ENCODE measurements at places on chromosomes 3 and 15. TPM values are rescaled to one million over a fixed set of nuclear protein-coding genes. Genes with fewer than 3 reads are reported as not detected.

Gene RAP2B
- 6.1 TPM for polyA plus RNA-seq

Gene CHD2
- polyA plus RNA-seq, result 44.9 TPM

Gene NR2F2
- 161 TPM for polyA plus RNA-seq

Gene AHSG
- polyA plus RNA-seq, result not detected

Gene CMTM7
- 33.7 TPM for polyA plus RNA-seq

Gene EFL1
- polyA plus RNA-seq, result 10.1 TPM

Gene FSTL1
- polyA plus RNA-seq, result 916 TPM

Gene GPR62
- not detected for polyA plus RNA-seq

Gene NOX5
- 0.07 TPM for polyA plus RNA-seq

Gene SHF
- 3.8 TPM for polyA plus RNA-seq

Gene SLCO2A1
- 1.2 TPM for polyA plus RNA-seq

Gene SGO1
- 3.2 TPM for polyA plus RNA-seq

Gene FANCD2OS
- not detected for polyA plus RNA-seq

Gene ITIH4
- 0.26 TPM for polyA plus RNA-seq

Gene KIF7
- polyA plus RNA-seq, result 11.5 TPM

Gene PLA2G4E
- polyA plus RNA-seq, result not detected

Gene ROPN1B
- polyA plus RNA-seq, result not detected

Gene PEX11A
- polyA plus RNA-seq, result 4.2 TPM

Gene ATP10A
- 16.9 TPM for polyA plus RNA-seq

Gene OSTN
- not detected for polyA plus RNA-seq

Gene TMEM207
- not detected for polyA plus RNA-seq

DNA sequence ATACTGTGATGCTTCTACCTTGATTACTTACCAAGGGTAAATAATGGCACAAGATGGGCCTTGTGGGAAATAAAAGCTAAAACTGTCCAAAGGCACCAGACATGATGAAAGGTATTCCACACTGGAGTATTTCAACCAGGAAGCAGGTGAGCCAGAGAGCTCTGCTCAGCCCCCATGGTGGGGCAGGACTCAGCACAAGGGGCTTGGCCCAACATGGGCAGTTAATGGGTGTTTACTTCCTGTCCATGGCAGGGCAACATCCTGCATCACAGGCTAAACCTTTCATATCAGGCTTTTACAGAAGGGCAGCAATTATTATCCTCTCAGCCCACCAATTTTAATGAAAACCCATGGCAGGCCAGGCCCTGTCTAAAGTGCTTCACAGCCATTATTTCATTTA lies 38.2 kb downstream of the MAGI1 start:
- DNase-seq, result no peak

- DNase-seq, result no peak
Observed at GRCh38 chr3:127748754-127749327, 73.5 kb downstream of the MGLL start.

DNA sequence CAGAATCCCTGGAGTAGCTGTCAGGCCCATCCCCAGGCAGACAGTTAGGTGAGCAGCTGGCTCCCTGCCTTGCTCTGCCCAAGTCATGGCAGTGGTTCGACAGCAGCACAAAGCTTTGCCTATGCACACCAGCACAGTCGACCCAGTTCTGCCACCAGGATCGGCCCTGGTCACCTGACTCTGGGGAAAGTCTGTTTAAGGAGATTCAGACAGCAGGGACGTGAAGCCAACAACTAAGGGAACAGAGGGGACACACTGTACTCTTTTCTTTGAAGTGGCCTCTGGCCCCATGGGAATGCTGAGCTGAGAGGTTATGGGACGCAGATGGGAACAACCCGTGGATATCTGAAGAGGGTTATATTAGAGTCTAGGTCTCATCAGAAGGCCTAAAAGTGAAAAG lies 134.8 kb downstream of the CHDH start:
- DNase-seq, result no peak

GRCh38 chr3:175512700-175513099 lies 653.6 kb downstream of the NAALADL2 start:
- no peak for DNase-seq

GRCh38 chr3:158918008-158918407 lies 116.2 kb downstream of the MFSD1 start:
- DNase-seq, result peak; percentile 29

DNA sequence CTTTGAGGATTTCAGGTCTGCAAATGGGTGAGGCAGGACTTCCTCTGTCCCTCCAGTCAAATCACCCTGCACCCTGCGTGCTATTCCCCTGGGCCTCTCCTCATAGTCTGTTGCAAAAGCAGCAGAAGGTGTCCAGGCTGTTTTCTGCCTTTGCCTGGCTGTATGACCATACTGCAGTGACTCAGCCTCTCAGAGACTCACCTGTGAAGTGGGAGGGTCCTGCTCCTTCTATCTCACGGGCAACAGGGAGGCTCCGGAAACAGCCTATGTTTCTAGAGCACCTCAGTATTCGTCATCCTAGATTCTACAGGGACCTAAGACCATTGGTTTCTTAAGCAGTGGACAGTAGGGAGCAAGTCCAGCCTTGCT lies 216.4 kb downstream of the TLE3 start:
- no peak for DNase-seq

GRCh38 chr15:99137111-99137546 lies 32.2 kb downstream of the SYNM start:
- DNase-seq, result no peak

GRCh38 chr3:160778480-160778879 lies 22.4 kb downstream of the PPM1L start:
- no peak for DNase-seq

DNA sequence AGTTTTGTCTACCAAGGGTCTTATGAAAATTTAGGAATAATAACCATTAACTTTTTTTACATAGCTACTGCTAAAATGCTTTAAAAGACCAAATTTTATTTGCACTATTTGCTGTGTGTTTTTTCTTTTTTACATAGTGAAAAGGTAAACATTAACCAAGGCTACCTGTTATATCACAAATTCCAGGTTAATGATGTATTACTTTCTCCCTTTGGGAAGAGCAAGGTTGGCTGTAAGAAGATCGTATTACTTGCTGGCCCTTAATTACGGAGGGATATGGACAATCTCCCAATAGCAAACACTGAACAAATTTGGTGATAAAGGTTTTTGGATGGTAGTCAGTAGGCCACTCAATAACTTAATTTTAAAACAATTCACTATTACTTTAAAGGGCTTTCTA lies 22.4 kb downstream of the LRRC58 start:
- no peak for DNase-seq

- DNase-seq, result no peak
Observed at GRCh38 chr15:39447881-39448280, 133.0 kb upstream of the THBS1 start.

- DNase-seq, result no peak
Observed at GRCh38 chr3:194375473-194376240, 6.1 kb upstream of the LRRC15 start.

DNA sequence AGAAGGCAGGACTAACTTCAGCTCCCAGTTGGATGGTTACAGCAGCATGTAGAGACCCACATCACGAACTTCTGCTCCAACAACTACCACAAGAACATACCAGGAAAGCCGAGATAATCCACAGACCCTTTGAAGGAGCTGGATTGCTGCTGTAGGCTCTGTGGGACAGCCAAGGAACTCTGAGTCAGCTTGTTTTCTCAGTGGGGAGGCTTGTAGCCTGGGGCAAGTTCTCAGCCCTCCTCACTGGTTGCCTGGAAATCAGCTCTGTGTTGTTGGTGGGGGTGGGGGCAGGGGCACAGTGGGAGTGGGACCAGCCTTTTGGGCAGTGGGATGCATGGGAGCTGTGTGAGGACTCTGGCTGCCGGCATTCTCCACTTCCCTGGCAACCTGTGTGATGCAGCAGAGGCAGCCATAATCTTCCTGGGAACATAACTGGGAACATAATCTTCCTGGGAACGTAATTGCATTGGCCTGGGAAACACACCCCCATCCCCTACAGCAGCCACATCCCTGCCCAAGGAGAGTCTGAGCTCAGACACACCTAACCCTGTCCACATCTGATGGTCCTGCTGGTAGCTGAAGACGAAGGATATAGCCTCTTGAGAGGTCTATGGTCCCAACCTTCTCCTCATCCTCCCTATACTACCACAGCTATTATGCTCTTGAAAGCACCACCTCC lies 153.1 kb downstream of the PEAK1 start:
- peak; percentile 64 for DNase-seq

DNA sequence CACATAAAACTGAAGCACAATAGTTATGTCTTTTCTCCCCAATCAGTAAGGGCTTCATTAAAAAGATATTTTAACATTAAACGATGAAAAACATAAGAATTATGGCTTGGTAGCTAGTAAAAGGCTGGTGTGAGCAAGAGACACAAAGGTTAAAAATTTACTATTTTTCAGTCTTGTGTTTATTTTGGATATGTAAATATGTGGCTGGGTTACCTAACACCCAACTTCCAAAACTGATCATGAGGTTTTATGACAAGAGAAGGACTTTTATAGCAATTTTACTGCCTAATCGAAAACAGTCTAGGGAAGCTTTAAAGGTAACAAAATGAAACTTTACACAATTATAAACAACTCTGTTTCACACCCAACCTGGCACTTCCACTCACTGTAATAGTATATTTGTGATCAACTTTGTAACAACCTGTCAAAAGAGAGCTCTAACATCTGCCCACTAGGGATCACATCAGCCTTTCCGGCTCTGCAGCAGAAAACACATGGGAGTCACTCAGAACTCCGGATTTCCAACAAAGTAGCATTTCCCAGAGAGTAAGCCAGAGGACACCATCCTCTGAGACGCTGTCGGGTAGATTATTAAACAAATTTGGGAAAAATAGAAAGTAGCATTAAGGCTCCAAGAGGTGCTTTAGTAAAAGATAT lies 123.4 kb upstream of the C2CD4B start:
- no peak for DNase-seq

DNA sequence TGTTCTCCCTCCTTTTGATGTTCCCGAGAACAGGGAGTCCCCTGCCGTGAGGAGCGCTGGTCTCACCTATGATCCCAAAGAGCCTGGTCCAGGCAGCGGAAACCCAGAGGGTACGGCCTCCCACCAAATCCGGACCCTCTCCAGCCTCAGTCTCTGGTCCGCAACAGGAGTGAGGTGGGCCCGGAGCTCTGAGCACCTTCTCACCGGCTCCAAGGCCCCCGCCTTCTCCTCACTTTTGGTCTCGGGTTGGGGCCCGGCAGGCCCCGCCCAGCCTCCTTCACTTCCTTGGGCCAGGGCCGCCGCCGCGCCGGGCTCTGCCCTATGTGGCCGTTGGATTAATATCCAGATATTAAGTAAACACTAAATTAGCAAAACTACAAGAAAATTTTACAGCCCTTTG lies 5.7 kb upstream of the SKOR1 start:
- DNase-seq, result no peak

GRCh38 chr3:149900322-149900721 lies 70.4 kb downstream of the PFN2 start:
- no peak for DNase-seq

- no peak for DNase-seq
Observed at GRCh38 chr3:194184265-194184751, 48.4 kb downstream of the HES1 start.

- no peak for DNase-seq
Observed at GRCh38 chr3:192896208-192896607, 21.4 kb downstream of the MB21D2 start.

- DNase-seq, result no peak
Observed at GRCh38 chr3:117282566-117282965, 573.0 kb downstream of the TUSC7 start.

GRCh38 chr15:94298364-94298763 lies 67.0 kb downstream of the MCTP2 start:
- no peak for DNase-seq

DNA sequence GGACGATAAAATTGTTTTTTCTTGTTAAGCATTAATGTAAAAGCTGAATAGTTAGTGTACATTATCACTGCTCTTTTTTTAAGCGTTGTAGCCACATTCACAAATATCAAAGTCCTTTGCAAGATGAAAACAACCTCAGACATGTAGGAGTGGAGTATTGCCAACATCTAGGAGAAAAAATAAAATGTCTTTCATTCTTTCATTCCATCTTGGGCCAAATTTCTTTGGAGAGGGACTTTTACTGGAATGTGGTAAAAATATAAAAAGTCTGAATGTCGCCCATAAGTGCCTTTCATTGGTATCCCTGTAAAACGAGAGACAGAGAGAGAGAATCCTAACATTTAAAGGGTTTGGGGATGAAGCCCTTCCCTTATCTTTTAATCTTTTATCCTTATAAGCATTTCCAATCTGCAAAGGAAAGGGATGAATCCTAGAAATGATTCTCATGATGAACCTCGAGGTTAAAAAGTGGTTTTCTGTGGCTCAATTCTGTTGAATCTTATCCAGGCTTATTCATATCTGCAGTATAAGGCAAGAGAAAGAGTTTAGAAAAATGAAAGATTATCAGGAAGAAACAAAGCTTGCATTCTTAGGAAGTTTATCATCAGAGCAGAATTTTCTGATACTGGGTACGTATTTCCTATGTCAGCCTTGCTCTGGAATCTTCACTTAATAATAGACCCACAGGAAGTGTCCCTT lies 1031.7 kb downstream of the MCTP2 start:
- DNase-seq, result peak; percentile 88

DNA sequence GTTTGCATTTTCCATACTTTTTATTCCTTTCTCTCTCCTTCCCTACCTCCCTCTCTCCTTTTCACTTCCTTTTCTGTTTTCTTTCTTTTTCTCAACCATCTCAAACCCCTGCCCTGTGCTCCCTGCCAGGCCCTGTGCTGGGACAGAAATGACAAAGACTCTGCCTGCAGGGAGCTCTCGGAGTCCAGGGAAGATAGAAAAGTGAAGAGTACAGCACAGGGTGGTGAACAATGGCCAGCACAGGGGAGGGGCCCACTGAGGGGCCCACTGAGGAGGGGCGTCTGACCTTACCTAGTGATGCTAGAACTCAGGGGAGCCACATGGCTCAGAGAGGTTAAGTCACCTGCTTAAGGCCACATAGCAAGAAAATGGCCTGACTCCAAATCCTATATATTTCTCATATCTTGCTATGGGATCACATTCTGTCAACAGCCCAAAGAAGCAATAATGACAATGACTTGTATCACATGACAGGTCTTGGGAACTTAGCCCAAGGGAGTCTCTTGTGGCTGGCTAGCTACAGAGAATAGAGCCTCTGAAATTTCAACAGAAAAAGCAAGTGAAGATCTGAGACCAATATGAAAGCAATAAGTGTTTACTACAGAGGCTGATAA lies 44.3 kb upstream of the ATP2B2 start:
- no peak for DNase-seq

- no peak for DNase-seq
Observed at GRCh38 chr3:42725454-42725853, 22.9 kb upstream of the HHATL start.

GRCh38 chr15:85131915-85132314 lies 150.3 kb downstream of the PDE8A start:
- no peak for DNase-seq

- DNase-seq, result no peak
Observed at GRCh38 chr3:42276141-42277132, 10.5 kb upstream of the CCK start.

DNA sequence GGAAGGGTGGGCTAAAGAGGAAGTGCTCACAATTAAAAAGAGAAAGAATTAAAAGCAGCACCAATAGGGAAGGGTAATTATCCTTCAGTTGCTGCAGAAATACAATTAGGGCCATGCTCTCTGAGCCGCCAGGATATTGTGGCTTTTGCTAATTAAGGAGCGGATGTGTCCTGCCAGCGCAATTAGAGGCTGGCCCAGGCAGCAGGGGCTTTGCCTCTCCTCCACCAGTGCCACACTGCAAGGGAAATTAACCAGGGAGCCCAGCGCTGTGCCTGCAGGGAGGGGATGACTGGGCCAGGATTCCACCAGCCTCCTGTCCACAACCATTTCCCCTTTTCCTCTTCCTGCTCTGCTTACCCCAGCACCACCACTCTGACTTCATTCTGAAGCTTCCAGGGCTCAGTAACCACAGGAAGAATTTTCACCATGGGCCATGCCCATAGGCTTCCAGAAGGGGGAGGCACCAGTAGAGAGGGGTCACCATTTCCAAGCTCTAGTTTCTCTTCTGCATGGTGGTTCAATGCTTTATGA lies 10.4 kb upstream of the AEN start:
- DNase-seq, result peak; percentile 13
